ENCODE measurements at places on chromosomes 4 and X. TPM values are rescaled to one million over a fixed set of nuclear protein-coding genes. Genes with fewer than 3 reads are reported as not detected.

TEX13B gene
- not detected for polyA plus RNA-seq

- DNase-seq: peak; percentile 50
These were observed 32.7 kb upstream of the AMBN start for GRCh38 chr4:70559211-70559830.

DNA sequence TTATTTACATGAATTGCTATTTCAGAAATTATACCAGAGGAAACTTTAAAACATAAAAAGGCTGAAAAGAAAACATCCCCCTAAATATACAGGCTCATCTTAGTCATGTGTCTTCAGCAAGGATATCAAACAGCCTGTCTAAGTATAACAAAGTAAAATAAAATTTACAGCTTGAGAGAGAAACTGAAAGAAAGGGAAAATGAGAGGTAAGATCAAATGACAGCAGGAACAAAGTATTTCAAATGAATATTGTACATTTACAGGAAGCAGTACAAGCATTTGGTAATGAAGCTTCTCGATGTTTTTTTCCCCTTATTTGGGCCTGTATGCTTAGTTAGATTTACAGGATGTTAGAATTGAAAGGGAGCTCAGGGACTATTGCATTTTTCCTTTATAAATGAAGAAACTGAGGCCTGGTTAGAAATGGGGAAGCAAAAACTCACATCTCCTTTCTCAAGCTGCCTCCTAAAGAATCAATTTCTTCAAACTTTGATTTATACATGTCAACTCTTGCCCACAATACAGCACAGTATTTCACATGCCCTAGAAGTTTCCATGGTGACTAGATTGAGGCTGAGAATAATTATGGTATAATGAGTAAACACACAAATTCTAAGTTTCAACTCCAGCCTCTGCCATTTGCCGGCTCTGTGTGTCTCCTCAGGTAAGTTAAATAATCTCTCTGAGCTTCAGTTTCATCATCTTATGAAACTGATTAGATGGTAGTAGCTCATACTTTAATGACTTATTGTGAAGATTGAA lies 29.3 kb downstream of the DAPP1 start:
- no peak for DNase-seq

- DNase-seq: no peak
These were observed 25.2 kb downstream of the NYX start for GRCh38 chrX:41472231-41472815.

NPY1R gene
- 11.9 TPM for polyA plus RNA-seq

DNA sequence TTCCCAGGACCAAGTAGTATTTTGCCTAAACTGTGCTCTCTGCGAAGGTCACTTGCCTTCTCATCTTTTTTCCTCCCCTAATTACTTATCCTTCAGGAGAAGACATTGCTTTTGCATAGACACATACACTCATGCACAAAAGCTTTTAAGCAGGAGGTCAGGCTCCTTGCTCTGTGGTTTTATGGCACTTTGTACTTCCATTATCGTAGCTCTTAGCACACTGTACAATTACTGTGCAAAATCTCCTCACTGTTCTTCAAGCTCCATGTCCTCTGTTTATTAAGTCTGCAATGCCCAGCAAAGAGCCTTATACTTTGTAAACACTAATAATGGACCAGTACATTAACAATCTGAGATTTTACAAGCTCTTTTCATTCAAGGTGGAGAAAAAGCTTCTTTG lies 188.4 kb upstream of the GNPDA2 start:
- DNase-seq: no peak

GRCh38 chr4:111512081-111512783 lies 633.0 kb upstream of the FAM241A start:
- no peak for DNase-seq

- no peak for DNase-seq
These were observed 15.7 kb downstream of the SLC2A9 start for GRCh38 chr4:10005632-10006031.

VEGFC gene
- polyA plus RNA-seq: 13.0 TPM

DNA sequence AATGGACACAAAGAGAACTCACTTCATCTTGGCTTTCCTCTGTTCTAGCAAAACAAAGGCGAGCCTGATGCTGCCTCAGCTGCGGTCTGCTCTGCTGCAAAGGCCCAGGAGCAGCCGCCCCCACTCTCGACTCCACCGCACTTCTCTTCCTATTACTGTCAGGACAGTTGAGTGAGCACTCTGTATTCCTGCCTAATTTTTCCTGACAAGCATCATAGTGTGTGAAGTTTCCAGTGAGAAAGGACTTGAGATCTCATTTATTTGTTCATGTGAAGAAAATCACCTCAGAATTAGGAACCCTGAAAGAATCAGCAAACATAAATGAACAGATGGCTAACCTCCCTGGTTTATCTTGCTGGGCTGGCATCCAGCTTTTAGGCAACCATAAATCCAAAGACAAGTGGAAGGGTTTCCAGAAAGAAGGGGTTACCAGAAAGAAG lies 15.6 kb downstream of the SCARB2 start:
- peak; percentile 38 for DNase-seq
